ENCODE measurements at places on chromosomes 16 and 17.

GRCh38 chr17:44432254-44433157 is 43.1 kb upstream of the ITGA2B start:
- no peak for DNase-seq

DNA sequence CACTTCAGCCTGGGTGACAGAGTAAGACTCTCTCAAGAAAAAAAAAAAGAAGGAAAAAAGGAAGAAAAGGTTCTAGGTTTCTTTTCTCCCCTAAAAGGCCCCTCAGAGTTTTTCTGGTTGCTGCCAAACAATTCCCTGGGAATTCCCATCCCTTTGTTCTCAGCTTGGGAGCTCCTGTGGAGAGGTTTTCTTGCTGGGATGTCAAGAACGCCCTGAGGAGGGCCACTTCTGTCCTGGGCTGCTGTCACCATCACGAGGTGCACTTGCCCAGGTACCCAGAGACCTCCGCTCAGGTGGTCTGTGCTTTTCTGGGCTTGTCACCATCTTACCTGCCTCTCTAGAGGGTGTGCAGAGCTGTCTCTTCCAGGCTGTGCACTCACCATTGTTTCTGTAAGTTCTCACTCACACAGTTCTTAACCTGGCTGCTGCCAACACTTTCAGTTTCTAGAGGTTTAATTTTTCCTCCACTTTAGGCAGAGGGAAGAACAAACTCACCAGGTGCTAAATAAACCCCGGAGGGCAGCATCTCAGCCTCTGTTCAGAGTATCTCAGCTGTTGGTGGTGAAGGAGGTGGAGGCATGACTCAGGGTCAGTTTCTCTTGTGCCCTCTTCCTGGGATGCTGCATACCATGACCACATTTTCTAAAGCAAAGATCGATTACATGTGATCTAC is 2.4 kb upstream of the COX6A2 start:
- DNase-seq = no peak

DNA sequence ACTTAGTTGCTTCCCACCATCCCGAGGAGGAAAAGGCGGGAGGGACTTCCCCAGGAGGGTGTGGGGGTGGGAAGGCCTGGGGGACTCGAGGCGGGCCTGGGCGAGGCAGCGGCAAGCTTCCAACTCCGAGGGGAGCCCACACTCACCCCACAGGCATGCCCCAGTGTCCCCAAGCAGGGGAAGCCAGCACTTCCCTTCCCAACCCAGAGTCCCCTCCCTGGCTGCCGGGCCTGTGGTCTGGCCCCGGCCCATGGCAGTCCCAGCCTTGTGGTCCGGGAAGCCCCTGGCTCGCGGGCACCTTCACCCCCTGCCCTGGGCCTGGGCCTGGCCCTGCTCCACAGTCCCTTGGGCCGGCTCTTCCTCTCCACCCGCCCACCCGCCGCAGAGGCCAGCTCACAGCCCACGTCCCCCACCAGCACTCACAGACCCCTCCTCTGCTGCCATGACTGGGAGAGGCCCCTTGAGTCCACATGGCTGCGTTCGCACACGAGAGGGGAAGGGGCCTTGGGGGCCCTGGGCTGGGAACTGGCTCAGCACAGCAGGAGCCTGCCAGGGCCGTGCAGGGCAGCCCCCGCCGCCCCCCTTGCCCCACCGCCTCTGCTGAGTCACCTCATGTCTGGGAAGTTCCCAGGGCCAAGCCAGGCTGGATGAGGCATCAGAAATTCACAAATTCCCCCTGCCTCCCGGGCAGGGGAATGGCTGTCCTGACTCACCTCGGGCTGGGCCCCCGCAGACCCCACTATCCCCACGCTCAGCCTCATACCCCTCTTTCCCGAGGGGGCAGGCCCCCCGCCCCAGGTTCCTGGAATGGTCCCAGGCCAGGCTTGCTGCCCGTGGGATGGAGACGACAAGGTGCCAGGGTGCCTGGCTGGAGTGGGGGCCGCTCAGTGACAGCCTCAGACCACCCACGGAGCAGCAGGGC is 27.8 kb downstream of the BAHCC1 start:
- no peak for DNase-seq

DNA sequence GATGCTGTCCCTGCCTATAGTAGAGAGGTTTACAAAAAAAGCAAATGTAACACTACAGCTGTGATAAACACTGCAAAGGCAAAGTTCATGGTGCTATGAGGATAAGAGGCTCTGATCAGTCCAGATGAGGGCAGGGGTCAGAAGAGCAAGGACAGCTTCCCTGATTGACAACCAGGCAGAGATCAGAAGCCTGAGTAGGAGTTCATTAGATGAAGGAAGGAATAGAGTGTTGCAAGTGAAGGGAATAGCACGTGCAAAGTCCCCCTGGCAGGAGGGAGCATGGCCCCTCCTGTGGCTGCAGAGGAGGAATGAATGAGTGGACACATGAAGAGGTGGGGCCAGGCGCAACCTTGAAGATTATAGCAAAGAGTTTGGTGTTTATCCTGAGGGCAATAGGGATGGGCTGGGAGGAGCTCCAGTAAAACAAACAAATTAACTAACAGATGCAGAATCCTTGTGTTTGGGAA is 208.4 kb upstream of the IRX5 start:
- DNase-seq = no peak

Data from cortex of kidney (tissue), 1 donor.